WTC11 (cell line): ENCODE measurements at places on chromosomes 6 and 20.

- no peak overlapping the region for H3K27ac ChIP-seq
- H3K4me3 ChIP-seq, result no peak overlapping the region
- no peaks in the 10 kb centered on the region for H3K36me3 ChIP-seq
- no peak for DNase-seq
- H3K4me1 ChIP-seq, result no peaks in the 10 kb centered on the region; the same call in 1 of the 2 replicates
- H3K27me3 ChIP-seq, result no peaks in the 10 kb centered on the region
Observed at GRCh38 chr6:84346372-84346771, 118.9 kb upstream of the CEP162 start.

DNA sequence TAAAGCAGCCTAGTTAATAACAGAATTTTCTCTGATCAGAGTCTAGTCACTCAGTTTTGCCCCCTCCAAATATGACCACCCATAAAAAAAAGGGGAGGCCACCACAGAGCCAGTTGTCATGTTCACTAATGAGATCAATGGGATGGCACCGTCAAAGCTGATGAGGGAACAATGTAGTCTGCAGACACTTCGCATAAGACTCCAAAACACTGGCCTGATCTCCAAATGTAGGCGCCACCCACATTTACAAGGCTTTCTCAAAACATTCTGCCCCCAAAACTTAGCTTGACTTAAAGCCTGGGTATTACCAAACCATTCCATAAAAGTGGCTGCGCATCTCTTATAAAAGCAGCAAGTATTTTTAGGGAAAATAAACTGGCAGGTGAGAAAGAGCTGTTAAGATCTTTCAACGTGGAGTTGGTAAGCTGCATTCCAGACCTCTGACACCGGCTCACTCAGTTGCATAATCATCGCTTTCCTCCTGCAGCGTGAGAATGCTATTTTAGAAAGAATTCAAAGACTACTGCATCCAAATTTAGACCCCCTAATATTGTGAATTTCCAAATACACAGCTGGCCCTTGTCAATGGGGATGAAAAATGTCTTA lies 59.3 kb downstream of the TBC1D7 start:
- DNase-seq, result no peak
- no peaks in the 10 kb centered on the region for H3K27me3 ChIP-seq
- peaks cover 14% of the 10 kb centered on the region for H3K36me3 ChIP-seq
- H3K4me1 ChIP-seq, result peaks cover 17% of the 10 kb centered on the region
- peak overlapping the region; percentile 40; the same call in 1 of the 2 replicates for H3K27ac ChIP-seq

- no peaks in the 10 kb centered on the region for H3K27me3 ChIP-seq
- H3K4me1 ChIP-seq, result peaks cover 11% of the 10 kb centered on the region
- no peak overlapping the region for H3K27ac ChIP-seq
- H3K4me3 ChIP-seq, result no peak overlapping the region
Observed at GRCh38 chr20:20505554-20505953, 137.7 kb downstream of the INSM1 start.

DNA sequence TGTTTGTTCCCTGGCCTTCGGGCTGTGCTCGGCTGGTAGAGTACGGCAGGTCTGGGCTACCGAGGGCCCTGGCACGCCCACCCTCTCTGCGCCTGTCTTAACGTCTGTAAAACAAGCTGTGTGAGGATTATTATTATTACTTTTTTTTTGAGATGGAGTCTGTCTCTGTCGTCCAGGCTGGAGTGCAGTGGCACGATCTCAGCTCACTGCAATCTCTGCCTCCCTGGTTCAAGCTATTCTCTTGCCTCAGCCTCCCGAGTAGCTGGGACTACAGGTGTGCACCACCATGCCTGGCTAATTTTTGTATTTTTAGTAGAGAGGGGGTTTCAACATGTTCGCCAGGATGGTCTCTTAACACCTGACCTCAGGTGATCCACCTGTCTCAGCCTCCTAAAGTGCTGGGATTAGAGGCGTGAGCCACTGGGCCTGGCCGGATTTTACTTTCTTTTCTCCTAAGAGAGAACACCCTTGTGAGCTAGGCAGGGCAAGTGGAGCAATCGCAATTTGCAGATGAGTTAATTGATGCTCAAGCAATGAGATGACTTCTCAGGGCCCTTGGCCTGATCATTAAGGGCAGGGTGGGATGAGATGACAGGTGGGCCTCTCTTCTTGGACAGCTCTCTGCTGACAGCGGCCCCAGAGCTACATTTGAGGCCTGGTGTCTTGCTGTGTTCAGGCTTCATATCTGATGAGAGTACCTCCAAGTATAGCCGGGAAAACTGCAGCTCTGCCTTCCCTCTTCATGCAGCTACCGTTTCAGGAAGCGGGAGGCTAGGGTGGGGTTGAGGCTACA lies 859 bp upstream of the SMIM29 start:
- no peaks in the 10 kb centered on the region for H3K27me3 ChIP-seq
- no peak overlapping the region; the same call in 1 of the 2 replicates for H3K27ac ChIP-seq
- peak overlapping the region; percentile 88 for H3K4me3 ChIP-seq
- no peak for DNase-seq
- peaks cover 26% of the 10 kb centered on the region for H3K4me1 ChIP-seq
